GM23338 (cell line): ENCODE measurements at places on chromosomes 2 and 18. TPM values are rescaled to one million over a fixed set of nuclear protein-coding genes. Genes with fewer than 3 reads are reported as not detected.
A peak's percentile ranks its signal among the peaks of the same experiment; 100 is the strongest.

The SLC19A3 gene
- total RNA-seq = 9.1 and 12.0 TPM in 2 replicates

DNA sequence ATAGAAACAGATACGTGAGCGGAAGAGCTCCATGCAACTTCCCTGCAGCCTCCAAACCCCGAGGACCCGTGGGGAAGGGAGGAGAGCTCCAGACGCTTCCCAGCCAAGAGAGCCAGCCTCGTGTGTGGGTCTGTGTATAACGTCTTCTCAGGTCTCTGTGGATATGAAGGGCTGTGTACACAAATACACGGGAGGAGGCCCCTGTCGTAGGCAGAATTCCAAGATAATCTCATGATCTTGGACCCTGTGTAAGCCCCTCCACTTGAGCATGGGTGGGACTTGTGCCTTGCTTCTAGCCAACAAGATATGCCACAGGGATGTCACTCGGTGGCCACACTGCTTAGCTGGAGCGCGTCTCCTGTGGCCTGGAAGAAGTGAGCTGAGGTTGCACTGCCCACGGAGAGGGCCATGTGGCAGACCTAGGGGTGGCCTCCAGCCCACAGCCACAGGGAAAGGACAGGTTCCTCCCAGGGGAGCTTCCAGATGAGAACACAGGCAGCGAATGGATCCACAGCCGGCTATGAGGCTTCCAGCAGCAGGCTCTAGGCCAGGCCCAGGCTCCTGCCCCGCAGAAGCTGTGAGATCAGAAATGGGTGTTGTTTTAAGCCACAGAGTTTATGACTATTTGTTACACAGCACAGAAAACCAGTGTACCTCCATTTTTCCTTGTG, 15.6 kb upstream of the KLF11 start:
- H3K27ac ChIP-seq = no peak overlapping the region
- no peaks in the 10 kb centered on the region for H3K36me3 ChIP-seq
- H3K27me3 ChIP-seq = no peaks in the 10 kb centered on the region
- DNase-seq = no peak
- H3K4me3 ChIP-seq = no peak overlapping the region
- H3K4me1 ChIP-seq = peaks cover 17% of the 10 kb centered on the region

DNA sequence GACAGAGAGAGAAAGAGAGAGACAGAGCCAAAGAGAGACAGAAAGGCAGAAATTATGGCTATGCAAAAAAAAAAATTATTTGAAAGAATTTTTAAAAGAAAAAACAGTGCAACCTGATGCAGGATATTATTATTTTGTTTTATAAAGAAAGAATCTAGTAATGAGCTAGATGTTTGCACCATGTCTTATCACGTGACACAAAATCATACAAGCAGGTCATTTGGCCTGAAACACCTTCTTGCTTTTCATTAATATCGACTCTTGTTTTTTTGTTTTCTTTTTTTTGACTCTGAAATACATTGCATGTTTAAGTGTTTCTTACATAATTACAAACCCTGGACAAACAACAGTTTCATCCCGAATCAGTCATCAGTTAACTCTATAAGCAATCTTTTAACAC, 606.0 kb downstream of the LRP1B start:
- DNase-seq = no peak
- peaks cover 8% of the 10 kb centered on the region for H3K4me1 ChIP-seq
- H3K36me3 ChIP-seq = no peaks in the 10 kb centered on the region
- no peaks in the 10 kb centered on the region for H3K27me3 ChIP-seq
- no peak overlapping the region for H3K27ac ChIP-seq

GRCh38 chr2:9656270-9656766, 25.5 kb upstream of the YWHAQ start:
- H3K4me3 ChIP-seq = no peak overlapping the region
- no peaks in the 10 kb centered on the region for H3K36me3 ChIP-seq
- no peaks in the 10 kb centered on the region for H3K27me3 ChIP-seq
- H3K4me1 ChIP-seq = no peaks in the 10 kb centered on the region

- H3K4me1 ChIP-seq = peaks cover 14% of the 10 kb centered on the region
- peak overlapping the region; percentile 52; the same call in 1 of the 2 replicates for H3K27ac ChIP-seq
- H3K4me3 ChIP-seq = no peak overlapping the region
- no peak for DNase-seq
Observed at GRCh38 chr2:200476836-200477235, 33.0 kb downstream of the KCTD18 start.

DNA sequence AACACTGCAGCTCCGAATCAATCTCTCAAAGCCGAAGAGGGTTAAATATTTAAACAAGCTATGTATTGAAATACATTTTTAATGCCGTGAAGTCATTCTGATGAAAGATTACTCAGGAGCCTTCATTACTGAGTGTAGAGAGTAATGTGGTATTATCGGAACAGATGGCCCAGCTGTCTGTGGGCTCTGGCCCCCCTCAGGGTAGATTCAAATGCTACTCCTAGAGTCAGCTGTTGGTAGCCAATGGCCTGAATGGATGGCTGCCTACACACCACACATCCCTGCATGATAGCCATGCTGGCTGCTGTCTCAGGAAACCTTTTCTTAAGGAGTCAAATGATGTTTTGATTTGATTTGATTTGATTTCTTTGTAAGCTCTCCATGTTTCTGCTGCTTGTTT, 732.3 kb upstream of the CELF4 start:
- no peak for DNase-seq
- H3K36me3 ChIP-seq = no peaks in the 10 kb centered on the region
- no peaks in the 10 kb centered on the region for H3K4me1 ChIP-seq
- H3K27ac ChIP-seq = no peak overlapping the region

The CD226 gene
- total RNA-seq = 0.04 TPM in 1 of 2 replicates, not detected in the other

- H3K27me3 ChIP-seq = no peaks in the 10 kb centered on the region
- no peaks in the 10 kb centered on the region for H3K36me3 ChIP-seq
- no peaks in the 10 kb centered on the region for H3K4me1 ChIP-seq
- no peak overlapping the region for H3K27ac ChIP-seq
- no peak for DNase-seq
- H3K4me3 ChIP-seq = no peak overlapping the region
Observed at GRCh38 chr2:40430776-40431599, 20.9 kb downstream of the SLC8A1 start.

- no peaks in the 10 kb centered on the region for H3K27me3 ChIP-seq
- DNase-seq = peak; percentile 59
- H3K27ac ChIP-seq = peak overlapping the region; percentile 84
- peak overlapping the region; percentile 2; the same call in 1 of the 2 replicates for H3K4me3 ChIP-seq
- H3K4me1 ChIP-seq = peaks cover 20% of the 10 kb centered on the region
Observed at GRCh38 chr2:121804340-121804739, 48.9 kb downstream of the TSN start.

DNA sequence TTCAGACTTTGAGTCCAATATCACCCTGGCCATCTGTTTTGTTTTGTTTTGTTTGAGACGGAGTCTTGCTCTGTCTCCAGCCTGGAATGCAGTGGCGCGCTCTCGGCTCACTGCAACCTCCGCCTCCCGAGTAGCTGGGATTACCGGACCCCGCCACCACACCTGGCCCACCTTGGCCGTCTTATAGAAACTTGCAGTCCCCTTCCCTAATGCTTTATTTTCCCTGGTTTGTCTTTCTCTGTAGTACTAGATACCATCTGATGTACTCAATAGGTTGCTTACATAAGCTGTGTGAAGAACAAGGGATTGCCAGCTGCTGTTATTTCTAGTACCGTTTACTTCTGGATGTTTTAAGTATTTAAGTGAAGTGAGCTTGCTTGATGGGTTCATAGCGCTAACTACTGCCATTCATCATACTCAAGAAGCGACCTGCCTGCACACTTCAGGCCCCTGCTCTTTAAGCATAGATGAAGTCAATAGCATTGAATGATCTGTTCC, 1.2 kb downstream of the RPL31 start:
- H3K36me3 ChIP-seq = peaks cover 54% of the 10 kb centered on the region
- H3K27me3 ChIP-seq = 0 out of 2 replicates have a peak, but pooled peaks cover 4% of the 10 kb centered on the region
- peak overlapping the region; percentile 80 for H3K4me3 ChIP-seq
- peaks cover 12% of the 10 kb centered on the region for H3K4me1 ChIP-seq
- no peak for DNase-seq
- H3K27ac ChIP-seq = peak overlapping the region; percentile 95

The RGPD4 gene
- total RNA-seq = not detected in 2 replicates

DNA sequence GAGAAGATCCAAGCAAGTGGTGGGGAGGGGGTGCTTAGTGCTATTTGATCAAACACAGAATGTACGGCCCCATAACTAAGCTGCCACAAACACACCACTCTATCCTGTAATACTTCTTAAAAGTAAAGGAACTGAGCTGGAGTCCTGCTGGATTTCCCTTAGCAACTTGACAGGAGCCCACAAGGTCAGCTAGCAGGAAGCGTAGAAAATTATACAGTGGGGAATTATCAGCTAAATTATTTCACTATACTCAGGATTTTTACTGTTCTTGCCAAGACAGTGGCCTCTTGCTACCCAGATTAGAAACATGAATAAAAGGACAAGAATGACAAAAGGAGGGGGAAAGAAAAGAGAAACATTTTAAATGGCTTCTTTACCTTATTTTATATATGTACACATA, 217.1 kb downstream of the ZNF521 start:
- H3K36me3 ChIP-seq = no peaks in the 10 kb centered on the region
- no peak overlapping the region for H3K4me3 ChIP-seq
- H3K27me3 ChIP-seq = no peaks in the 10 kb centered on the region

- no peaks in the 10 kb centered on the region for H3K36me3 ChIP-seq
- no peak overlapping the region for H3K4me3 ChIP-seq
- no peak for DNase-seq
- no peaks in the 10 kb centered on the region for H3K27me3 ChIP-seq
- H3K27ac ChIP-seq = no peak overlapping the region
Observed at GRCh38 chr2:120596990-120597594, 138.6 kb upstream of the GLI2 start.

GRCh38 chr18:27921392-27921791, 255.5 kb downstream of the CDH2 start:
- DNase-seq = peak; percentile 15
- H3K27me3 ChIP-seq = no peaks in the 10 kb centered on the region
- no peaks in the 10 kb centered on the region for H3K36me3 ChIP-seq
- H3K27ac ChIP-seq = no peak overlapping the region
- no peak overlapping the region for H3K4me3 ChIP-seq

The HTR2B gene
- not detected in 2 replicates for total RNA-seq

- no peaks in the 10 kb centered on the region for H3K27me3 ChIP-seq
- no peak overlapping the region for H3K4me3 ChIP-seq
- no peaks in the 10 kb centered on the region for H3K36me3 ChIP-seq
- no peak overlapping the region for H3K27ac ChIP-seq
Observed at GRCh38 chr18:55549474-55550104, 38.4 kb downstream of the TCF4 start.

DNA sequence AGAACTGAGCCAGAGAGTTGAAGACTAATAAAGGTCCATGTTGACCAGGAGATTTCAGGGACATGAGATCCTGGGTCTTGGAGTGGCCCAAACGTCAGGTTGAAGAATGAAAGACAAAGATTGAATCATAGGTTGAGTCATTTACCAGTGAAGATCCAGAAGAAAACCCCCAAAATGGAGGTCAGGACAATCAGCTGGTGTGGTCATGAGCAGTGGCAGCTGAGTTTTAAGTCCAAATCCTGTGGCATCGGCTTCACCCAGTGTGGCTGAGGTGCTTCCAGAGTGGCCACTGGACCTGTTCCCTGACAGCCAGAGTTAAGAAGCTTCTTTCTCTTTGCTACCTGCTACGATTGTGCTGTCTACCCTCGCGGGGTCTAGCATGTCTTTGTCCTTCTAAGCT, 234.0 kb downstream of the BCL2 start:
- H3K4me3 ChIP-seq = no peak overlapping the region
- H3K36me3 ChIP-seq = no peaks in the 10 kb centered on the region
- H3K4me1 ChIP-seq = peaks cover 4% of the 10 kb centered on the region
- no peak for DNase-seq
- no peak overlapping the region for H3K27ac ChIP-seq

- no peak overlapping the region for H3K27ac ChIP-seq
- H3K4me3 ChIP-seq = no peak overlapping the region
- no peaks in the 10 kb centered on the region for H3K27me3 ChIP-seq
- no peaks in the 10 kb centered on the region for H3K4me1 ChIP-seq
Observed at GRCh38 chr2:68660658-68661057, 17.3 kb downstream of the PROKR1 start.

The PLA2R1 gene
- 0.78 and 1.2 TPM in 2 replicates for total RNA-seq
